EH (cell line): ENCODE measurements at places on chromosomes 5 and 9.

DNA sequence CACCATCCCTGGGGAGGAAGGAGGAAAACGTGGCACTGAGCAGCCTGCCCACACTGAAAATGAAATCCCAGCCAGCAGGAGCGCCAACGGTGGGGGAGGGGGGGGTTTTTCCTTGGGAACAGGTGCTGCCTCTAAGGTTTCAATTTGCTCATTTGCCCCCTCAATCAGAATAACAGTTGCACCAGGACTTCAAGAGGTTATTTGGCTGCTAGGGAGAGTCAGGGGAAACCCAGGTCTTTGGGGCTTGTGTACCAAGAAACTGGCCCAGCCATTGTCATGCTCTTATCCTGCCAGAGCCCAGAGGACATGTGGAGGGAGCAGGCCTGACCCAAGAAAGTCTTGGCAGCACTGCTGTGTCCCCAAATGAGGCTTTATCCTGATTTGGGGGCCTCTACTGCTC, 66.5 kb downstream of the NDFIP1 start:
- no peak for DNase-seq

- DNase-seq = no peak
Observed at GRCh38 chr5:169860585-169860984, 119.7 kb downstream of the INSYN2B start.

- no peak for DNase-seq
Observed at GRCh38 chr5:179131321-179131835, 71.2 kb downstream of the ZNF354C start.

DNA sequence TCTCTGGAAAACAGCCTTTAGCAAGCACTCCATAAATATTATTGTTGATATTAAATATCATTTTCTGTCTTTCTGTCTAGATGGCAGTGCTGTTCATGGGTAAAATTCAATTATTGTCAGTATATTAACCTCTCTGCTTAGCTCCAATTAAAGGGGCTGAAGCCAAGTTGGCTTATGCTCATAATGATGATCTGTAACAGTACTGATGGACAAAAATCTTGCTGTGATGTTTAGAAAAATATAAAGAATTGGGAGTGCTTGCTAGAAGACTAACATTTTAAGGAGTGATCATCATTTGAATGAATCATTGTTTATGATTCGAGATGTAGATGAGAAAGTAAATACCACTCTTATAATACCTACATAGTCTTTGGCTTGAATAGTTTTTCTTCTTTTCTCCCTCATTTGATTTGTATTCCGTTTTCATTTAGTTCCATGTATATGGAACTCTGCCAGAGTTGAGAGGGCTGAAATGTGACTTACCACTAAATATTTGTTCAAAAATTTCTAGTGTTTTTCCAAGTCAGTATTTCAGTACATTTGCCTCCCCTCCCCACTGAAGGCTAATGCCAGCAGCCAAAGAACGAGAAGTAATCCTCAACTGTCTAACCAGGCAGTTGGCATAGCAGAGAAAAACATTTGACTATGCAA, 538.3 kb downstream of the CSNK1G3 start:
- DNase-seq = no peak

- no peak for DNase-seq
Observed at GRCh38 chr5:163976696-163977095, 471.3 kb downstream of the MAT2B start.

DNA sequence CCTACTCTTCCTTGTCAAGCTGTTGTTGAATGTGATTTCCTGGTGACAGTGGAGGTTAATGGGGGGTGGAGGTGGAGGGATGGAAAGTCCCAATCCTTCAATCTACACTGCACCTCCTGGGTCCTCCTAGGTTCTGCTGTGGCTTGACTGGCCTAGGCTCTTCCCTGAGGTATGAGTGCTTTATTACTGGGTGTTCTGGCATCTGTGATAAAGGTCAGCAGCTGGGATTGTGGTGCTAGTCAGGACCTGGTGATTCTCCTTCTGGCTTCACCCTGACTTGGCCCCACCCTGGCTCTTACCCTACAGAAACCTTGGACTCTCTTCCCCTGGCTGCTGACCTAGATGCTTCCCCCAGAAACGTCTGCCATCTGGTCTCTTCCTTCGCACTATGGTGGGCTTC, 194.3 kb downstream of the ARHGEF28 start:
- DNase-seq = peak; percentile 48
